CD14-positive monocyte (primary cell): ENCODE measurements at places on chromosomes 3 and 15. TPM values are rescaled to one million over a fixed set of nuclear protein-coding genes. Genes with fewer than 3 reads are reported as not detected.

- no peaks in the 10 kb centered on the region for H3K36me3 ChIP-seq
- H3K27me3 ChIP-seq: peaks cover 57% of the 10 kb centered on the region
- H3K4me1 ChIP-seq: no peaks in the 10 kb centered on the region
- peak within 1 kb of the TSS; percentile 6 for H3K4me3 ChIP-seq
Measured at GRCh38 chr3:25427942-25428788, at the start of gene RARB. RARB (plus strand) TSS chr3:25428263; CDS start chr3:25428732, 469 bp downstream.

DNA sequence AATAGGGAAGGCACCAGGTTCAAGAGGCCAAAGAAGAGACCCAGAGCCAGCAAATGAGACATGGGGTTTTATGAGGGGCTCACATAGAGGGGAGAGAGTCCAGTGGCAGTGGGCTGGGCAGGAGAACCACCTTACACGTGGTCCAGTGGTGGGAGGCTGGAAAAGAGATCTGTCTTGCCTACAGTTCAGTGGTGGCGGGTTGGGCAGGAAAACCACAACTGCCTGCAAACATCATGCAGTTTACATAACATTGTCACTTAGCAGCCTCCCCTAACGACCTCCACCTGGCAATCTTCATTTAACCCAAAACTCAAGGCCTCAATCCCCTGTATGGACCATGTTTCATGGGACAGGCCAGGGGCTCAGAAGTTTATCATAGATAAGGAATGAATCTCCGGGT, 29.1 kb downstream of the CRYGS start:
- peaks cover 4% of the 10 kb centered on the region for H3K4me1 ChIP-seq
- H3K36me3 ChIP-seq: no peaks in the 10 kb centered on the region
- no peak overlapping the region for H3K27ac ChIP-seq
- no peaks in the 10 kb centered on the region for H3K27me3 ChIP-seq

DNA sequence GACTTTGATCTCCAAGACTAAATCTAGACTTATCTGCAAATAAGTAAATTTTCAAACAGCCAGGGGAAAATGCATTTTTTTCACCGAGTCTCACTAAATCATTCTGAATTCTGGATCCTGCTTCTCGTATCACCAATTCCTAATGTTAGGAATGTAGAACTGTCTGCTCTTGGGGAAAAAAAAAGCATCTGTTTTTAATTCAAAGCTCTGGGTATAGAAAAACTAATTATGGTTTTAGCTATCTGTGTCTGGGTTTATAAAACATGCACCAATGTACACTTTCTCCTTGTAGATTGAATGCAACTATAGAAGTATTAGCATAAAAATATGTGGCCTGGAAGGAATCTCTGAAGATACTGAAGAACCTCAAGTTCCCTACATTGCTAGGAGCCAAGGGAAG, 4.8 kb upstream of the CDAN1 start:
- no peak overlapping the region for H3K27ac ChIP-seq
- H3K4me1 ChIP-seq: peaks cover 8% of the 10 kb centered on the region
- H3K36me3 ChIP-seq: peaks cover 9% of the 10 kb centered on the region
- no peak for DNase-seq
- no peaks in the 10 kb centered on the region for H3K27me3 ChIP-seq

DNA sequence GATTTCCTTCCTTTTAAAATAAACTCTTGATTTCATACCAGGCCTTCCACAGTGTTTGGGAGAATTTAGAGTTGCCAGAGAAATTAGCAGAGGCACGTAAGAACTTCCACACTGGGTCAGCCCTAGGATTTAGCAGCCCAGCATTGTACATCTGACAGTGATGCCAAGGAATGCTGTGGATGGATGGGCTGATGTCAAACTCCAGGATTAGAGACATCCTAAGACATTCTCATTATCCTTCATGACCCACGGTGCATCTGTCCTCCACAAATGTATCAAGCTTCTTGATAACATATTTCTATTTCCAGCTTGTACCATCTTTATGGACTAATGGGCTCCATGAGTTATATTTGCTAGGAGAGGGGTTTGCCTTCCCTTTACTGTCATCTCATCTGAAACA, 8.0 kb upstream of the TPM1 start:
- peaks cover 15% of the 10 kb centered on the region for H3K4me1 ChIP-seq
- no peak overlapping the region for H3K4me3 ChIP-seq
- H3K27ac ChIP-seq: no peak overlapping the region

- H3K36me3 ChIP-seq: no peaks in the 10 kb centered on the region
- H3K4me1 ChIP-seq: peaks cover 8% of the 10 kb centered on the region
- no peak overlapping the region for H3K27ac ChIP-seq
- H3K4me3 ChIP-seq: no peak overlapping the region
- H3K27me3 ChIP-seq: no peaks in the 10 kb centered on the region
- DNase-seq: no peak
Measured at GRCh38 chr3:112653209-112653871, 12.4 kb upstream of the CCDC80 start.

IMPG2 gene
- 0.04 TPM for polyA plus RNA-seq

- no peak overlapping the region for H3K4me3 ChIP-seq
- no peak overlapping the region for H3K27ac ChIP-seq
- H3K36me3 ChIP-seq: no peaks in the 10 kb centered on the region
- DNase-seq: no peak
Measured at GRCh38 chr3:114718071-114718897, 424.5 kb downstream of the TIGIT start.

DNA sequence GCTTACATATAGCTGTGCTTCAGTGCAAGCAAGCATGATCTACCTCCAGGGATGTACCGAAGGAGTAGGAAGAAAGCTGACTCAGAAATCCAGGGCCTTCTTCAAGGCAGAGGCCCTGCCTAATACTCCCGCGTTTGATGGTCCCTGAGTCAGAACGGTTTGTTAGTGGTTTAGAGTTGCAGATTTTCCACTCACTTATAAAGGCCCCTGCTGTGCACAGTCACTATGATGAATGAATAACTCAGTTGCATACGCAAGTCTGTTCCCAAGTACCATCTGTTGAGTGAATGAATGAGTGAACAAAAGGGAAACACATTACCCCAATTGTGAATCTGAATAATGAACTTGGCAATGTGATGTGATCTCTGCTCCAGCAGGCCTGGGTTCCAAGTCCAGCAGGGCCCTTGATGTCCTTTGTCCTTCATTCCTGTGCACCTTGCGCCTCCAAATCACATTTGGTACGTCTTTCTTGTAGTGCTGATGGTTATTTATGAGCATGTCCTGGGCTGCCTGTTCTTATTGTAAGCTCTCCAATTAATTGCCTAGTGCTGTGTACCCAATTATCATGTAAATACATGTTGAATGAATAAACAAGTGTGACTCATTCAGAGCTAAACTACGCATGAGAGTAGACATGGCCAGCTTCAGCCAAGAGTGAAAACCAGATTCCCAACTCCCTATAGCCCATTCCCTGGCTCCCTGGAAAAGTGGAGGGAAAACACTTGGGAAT, 85.3 kb upstream of the LIMD1 start:
- no peaks in the 10 kb centered on the region for H3K4me1 ChIP-seq
- H3K4me3 ChIP-seq: no peak overlapping the region
- no peak for DNase-seq
- H3K27me3 ChIP-seq: no peaks in the 10 kb centered on the region
- peaks cover 33% of the 10 kb centered on the region for H3K36me3 ChIP-seq

GRCh38 chr15:59828263-59828662, 139.1 kb upstream of the BNIP2 start:
- no peak overlapping the region for H3K4me3 ChIP-seq
- no peak for DNase-seq
- H3K27me3 ChIP-seq: no peaks in the 10 kb centered on the region
- no peak overlapping the region for H3K27ac ChIP-seq
- H3K4me1 ChIP-seq: no peaks in the 10 kb centered on the region

SNTN gene
- polyA plus RNA-seq: not detected in 2 replicates

ABI3BP gene
- not detected for polyA plus RNA-seq

NUP210 gene
- polyA plus RNA-seq: 7.9 TPM

GRCh38 chr15:83458381-83458780, 11.2 kb downstream of the SH3GL3 start:
- no peak for DNase-seq
- H3K36me3 ChIP-seq: no peaks in the 10 kb centered on the region
- H3K4me1 ChIP-seq: no peaks in the 10 kb centered on the region
- H3K27me3 ChIP-seq: no peaks in the 10 kb centered on the region
- H3K27ac ChIP-seq: no peak overlapping the region

KNG1 gene
- not detected in 2 replicates for polyA plus RNA-seq

FBXW12 gene
- not detected in 2 replicates for polyA plus RNA-seq

DNA sequence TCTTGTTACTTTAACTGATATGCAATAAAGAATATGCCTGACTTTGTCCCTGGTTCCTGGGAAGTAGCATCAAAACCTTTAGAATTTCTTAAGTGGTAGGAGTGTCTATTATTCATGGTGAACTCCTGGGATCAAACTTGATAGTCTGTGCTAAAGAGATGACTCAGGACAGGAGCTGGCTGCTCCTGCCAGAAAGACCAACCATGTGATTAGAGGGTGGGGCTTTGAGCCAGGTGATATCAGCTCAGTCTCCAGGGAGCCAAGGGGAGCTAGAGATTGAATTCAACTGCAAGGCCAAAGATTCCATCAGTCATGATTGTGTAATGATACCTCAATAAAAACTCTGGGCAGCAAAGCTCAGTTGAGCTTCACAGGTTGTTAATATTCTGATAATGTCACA, 20.6 kb upstream of the TMC3 start:
- DNase-seq: no peak
- no peak overlapping the region for H3K27ac ChIP-seq
- H3K27me3 ChIP-seq: no peaks in the 10 kb centered on the region

- H3K36me3 ChIP-seq: no peaks in the 10 kb centered on the region
- DNase-seq: no peak
- H3K27me3 ChIP-seq: no peaks in the 10 kb centered on the region
- no peaks in the 10 kb centered on the region for H3K4me1 ChIP-seq
- H3K4me3 ChIP-seq: no peak overlapping the region
Measured at GRCh38 chr3:124203292-124203691, 211.4 kb upstream of the ROPN1 start.

DNA sequence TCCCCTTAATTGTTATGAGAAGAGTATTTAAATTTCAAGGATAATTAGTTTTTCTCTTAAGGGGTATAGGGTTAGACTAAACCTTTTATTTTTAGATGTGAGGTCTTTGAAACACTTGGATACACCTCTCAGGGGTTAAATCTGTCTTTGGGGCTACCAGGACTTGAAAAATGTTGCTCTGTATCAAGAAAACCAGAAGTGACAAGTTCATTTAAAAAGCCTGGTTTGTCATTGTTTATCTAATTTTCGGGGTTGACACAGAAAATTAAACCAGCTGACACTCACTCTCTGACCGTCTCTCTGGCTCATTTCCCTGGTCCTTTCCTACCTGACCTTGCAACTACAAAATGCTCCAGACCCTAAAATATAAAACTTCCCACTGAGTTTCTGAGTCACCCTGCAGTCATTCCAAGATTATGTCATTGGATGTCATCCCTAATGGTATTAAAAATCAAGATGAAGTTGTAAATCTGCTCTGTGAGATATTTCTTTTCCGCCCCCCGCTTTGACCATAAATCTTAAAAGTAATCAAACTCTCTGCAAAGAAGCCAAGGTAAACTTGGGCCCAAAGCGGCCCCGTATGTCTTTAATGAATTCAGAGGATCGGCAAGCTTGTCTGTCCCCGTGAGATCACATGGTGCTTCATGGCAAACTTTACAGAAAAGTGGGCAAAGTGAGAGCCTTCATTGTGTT, 32.9 kb upstream of the SKOR1 start:
- H3K36me3 ChIP-seq: no peaks in the 10 kb centered on the region
- no peak overlapping the region for H3K27ac ChIP-seq
- H3K27me3 ChIP-seq: no peaks in the 10 kb centered on the region
- no peaks in the 10 kb centered on the region for H3K4me1 ChIP-seq
- no peak for DNase-seq

DNA sequence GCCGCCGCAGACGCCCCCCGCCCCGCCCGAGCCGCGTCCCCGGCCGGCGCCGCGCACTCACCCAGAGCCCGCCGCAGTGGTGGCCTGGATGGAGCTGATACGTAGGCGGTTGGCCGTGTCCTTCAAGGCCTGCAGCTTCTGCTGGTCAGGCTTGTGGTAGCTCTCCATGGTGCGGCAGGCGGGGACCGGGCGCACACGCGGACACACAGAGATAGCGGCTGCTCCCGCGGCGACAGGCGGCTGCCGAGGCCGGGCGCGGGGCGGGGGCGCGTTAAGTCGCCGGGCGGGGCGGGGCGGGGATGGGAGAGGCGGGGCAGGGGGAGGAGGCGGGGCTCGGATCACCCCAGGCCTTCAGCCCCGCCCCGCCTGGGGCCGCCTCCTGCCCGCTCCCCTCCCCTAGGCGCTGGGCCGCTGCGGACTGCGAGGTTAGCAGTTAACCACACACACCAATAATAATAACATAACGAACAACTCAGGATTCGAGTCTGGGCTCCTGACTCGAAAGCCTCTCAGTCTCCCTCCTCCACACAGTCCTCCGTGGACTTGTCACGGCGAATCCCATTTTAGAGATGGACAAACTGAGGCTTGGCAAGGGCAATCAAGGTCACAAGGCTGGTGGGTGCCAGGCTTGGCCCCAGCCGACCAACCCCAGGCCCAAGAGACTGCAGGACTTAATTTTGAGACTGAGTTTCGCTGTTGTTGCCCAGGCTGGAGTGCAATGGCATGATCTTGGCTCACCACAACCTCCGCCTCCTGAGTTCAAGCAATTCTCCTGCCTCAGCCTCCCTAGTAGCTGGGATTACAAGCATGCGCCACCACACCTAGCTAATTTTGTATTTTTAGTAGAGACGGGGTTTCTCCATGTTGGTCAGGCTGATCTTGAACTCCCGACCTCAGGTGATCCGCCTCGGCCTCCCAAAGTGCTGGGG, at the start of gene TKT:
TKT (minus strand) TSS at position 248 of the 929 bp plus-strand sequence; CDS start at position 168, 80 bp downstream.
- H3K36me3 ChIP-seq: no peaks in the 10 kb centered on the region
- peak within 1 kb of the TSS; percentile 99 for H3K4me3 ChIP-seq
- DNase-seq: peak; percentile 81
- peaks cover 43% of the 10 kb centered on the region for H3K4me1 ChIP-seq
- peak within 1 kb of the TSS; percentile 94 for H3K27ac ChIP-seq
- H3K27me3 ChIP-seq: no peaks in the 10 kb centered on the region

GRCh38 chr15:77160562-77161478, 89.9 kb upstream of the TSPAN3 start:
- H3K4me3 ChIP-seq: no peak overlapping the region
- H3K27me3 ChIP-seq: no peaks in the 10 kb centered on the region
- DNase-seq: no peak
- peaks cover 12% of the 10 kb centered on the region for H3K4me1 ChIP-seq
- no peaks in the 10 kb centered on the region for H3K36me3 ChIP-seq

DNA sequence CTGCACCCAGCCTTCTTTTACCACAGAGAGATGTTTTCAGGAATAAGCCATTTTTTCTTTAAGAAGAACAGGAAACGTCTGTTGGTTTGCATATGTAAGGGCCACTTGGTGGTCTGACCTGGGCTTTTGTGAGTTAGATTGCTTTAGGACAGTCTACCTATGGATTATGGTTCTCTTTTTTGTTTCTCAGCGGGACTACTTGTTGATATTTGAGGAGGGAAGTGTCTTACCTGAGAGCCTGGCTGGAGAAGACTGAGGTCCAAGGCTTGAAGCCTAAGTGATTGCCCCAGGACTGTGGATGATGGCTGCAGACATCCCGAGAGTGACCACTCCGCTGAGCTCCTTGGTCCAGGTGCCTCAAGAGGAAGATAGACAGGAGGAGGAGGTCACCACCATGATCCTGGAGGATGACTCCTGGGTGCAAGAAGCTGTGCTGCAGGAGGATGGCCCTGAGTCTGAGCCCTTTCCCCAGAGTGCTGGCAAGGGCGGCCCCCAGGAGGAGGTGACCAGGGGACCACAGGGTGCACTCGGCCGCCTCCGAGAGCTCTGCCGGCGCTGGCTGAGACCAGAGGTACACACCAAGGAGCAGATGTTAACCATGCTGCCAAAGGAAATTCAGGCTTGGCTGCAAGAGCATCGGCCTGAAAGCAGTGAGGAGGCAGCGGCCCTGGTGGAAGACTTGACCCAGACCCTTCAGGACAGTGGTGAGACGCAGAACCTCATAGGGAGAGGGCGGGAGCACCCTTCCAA, 3.0 kb downstream of the ZSCAN2 start:
- DNase-seq: no peak
- H3K27me3 ChIP-seq: no peaks in the 10 kb centered on the region
- H3K4me3 ChIP-seq: no peak overlapping the region
- H3K4me1 ChIP-seq: peaks cover 20% of the 10 kb centered on the region
